ENCODE measurements at places on chromosomes 11 and 22.

DNA sequence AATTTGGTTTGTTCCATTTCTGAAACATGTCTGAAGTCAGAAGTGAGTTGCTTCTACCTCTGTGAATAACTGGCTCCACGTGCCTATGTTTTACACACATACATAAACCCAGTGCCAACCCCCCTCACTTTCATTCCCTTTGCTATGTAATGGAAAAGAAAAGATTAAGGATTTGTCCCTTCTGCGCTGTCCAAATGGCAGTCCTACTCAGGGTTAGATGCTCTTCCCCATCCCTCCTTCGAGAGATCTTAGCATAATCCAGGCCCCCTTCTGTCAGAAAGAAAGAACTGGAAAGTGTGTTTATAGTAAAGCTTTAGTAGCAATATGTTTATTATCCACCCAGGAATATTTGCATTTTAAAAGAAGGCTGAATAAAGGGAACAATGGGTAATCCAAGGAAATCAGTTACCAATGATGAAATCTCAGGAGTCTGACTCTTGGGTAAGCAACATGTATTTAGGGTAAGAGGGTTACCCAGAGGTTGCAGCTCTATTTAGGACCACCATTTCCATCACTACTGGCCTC, 3.1 kb upstream of the LAYN start:
- no peak for DNase-seq

DNA sequence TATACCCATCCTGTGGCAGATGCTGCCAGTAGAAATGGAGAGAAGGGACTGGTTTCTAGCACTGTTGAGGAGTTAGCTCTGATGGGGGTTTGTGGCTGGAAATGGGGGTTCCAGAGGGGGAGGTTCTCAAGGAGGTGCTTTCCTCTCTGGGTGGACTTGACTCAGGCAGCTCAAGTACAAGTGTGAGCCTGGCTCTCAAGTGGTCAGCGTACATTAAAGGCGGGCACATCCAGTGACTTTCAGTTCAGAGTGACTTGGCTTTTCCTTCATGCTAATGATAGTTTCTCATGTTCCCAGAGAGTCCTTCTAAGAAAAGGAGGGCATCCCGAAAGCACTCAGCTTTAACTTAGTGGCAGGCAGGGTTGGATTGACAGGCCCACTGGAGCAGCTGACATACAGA, 58.9 kb upstream of the HORMAD2 start:
- no peak for DNase-seq

- no peak for DNase-seq
Observed at GRCh38 chr11:131763193-131763890, 392.9 kb downstream of the NTM start.

- DNase-seq, result no peak
Observed at GRCh38 chr11:65382804-65383368, 440 bp upstream of the SLC25A45 start.
